ENCODE measurements at places on chromosomes 13 and 19.
A peak's percentile ranks its signal among the peaks of the same experiment; 100 is the strongest.

DNA sequence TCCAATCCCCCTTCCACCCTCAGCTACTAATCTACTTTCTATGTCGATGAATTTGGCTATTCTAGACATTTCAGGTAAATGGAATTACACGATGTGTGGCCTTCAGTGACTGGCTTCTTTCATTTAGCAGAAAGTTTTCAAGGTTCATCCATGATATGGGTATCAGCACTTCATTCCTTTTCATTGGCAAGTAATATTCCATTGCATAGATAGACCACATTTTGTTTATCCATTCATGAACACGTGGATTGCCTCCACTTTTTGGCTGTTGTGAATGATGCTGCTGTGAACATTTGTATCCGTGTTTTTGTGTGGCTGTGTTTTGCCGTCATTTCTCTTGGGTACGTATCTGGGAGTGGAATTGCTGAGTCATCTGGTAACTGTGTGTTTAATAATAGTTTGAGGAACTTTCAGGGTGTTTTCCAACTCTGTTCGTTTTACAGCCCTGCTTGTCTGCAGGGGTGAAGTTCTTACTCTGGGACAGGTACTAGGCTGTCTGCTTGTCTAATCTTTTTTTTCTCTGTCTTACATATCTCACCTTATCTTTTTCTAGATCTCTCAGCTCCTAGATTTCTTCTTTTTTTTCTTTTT is 32.5 kb downstream of the MARK4 start:
- DNase-seq = no peak

DNA sequence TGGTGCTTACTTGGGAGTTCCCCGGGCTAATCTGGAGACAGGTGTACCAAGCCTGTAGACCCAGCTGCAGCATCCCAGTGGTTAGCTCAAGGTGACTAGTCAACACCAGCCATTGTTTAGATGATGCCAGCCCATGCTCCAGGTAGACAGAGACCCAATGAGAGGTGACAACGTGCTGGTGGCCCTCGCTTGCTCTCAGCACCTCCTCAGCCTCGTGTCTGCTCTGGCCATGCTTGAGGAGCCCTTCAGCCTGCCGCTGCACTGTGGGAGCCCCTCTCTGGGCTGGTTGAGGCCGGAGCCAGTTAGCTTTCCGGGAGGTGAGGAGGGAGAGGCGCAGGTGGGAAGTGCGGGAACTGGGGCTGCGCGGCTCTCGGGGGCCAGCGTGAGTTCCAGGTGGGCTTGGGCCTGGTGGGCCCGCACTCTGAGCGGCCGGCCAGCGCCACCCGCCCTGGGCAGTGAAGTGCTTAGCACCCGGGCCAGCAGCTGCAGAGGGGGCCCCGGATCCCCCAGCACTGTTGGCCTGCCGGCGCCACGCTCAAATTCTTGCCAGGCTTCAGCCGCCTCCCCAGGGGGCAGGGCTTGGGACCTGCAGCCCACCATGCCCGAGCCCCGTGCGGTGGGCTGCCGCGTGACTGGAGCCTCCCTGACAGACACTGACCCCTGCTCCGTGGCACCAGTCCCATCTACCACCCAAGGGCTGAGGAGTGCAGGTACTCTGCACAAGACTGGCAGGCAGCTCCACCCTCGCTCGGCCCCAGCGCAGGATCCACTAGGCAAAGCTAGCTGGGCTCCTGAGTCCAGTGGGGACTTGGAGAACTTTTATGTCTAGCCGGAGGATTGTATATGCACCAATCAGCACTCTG is 85.9 kb upstream of the VSTM2B start:
- DNase-seq = no peak

DNA sequence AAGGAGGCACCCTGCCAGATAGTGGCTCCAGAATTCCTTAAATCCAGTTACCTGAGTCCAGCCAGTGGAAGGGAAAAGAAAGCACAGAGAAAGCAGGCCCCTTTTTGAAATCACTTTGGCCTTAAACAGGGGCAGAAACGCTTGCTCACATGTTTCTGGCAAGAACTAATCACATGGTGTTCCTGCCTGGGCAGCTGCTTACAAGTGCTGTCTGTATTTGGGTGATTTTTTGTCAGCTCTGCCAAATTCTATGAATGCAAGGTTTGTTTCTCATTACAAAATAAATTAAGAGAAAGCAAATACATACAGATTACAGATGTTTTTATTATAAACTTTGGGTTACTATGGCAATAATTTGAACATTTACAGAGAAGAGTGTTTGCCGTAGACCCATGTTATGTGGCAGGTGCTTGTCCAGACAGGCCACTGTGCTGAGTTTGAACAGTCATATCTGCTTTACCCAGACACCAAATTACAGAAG is 1237.8 kb downstream of the SLITRK5 start:
- DNase-seq = no peak

GRCh38 chr19:14577885-14578427 is 4.9 kb upstream of the CLEC17A start:
- DNase-seq = peak; percentile 48

DNA sequence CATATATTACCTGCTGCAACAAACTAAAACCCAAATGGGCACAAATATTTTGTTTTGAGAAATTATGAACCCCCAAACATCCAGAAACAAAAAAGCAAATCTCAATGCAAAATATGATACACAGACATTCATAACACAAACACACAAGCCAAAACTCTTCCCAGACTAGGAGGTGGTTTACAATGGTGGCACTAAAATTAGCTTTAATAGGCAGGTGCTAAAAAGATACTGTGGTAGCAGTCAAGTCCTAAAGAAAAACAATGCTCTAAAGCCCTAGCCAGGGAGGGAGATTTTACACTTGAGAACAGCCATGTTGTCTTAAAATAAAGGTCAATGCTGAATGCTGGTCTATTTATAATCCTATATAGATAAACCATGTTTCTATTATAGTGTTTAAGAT is 65.0 kb downstream of the DOCK9 start:
- no peak for DNase-seq
